Small intestine (tissue), 16 donors: ENCODE measurements at places on chromosomes 13 and 19.

- no peak for DNase-seq
These were observed 1380.4 kb downstream of the SLITRK1 start for GRCh38 chr13:82501834-82502233.

GRCh38 chr19:35991731-35992450 lies 3.1 kb upstream of the SDHAF1 start:
- DNase-seq, result no peak

DNA sequence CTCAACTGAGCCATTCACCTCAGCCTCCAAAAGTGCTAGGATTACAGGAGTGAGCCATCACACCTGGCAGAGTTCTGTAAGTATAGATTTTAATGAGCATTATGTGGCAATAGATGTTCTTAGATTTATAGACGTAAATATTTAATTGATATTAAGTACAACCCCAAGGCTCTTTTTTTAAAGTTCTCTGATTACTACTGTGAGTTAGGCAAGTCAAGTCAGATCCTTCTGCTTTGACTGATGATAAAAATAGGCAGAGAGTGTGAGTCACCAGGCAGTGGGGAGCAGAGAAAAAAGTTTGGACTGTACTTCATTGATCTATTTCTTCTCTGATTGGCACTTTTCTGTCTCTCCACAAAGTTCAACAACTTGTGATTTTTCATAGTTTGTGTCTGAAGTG lies 1379.9 kb downstream of the UQCRFS1 start:
- no peak for DNase-seq

- no peak for DNase-seq
These were observed 277.7 kb upstream of the ZNF507 start for GRCh38 chr19:32067685-32068084.

DNA sequence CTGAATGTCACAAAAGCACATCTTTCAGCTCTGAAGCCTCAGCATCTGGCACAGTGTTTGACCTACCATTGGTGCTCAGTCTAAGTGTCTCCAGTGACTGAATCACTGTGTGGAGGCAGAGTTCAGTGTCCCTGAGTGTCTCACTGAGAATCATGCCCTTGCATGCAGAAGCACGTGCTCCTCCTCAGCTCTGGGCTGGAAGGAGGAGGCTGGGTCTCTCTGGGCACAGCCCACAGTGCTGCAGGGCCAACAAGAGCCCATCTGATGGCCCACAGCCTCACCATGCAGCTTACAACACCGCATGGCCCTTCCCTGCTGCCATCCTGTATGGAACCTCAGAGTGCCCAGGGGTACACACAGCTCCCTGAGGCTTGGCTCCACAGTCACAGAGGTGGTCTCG lies 86.1 kb downstream of the TEX26 start:
- DNase-seq, result no peak

- DNase-seq, result no peak
These were observed 6.2 kb downstream of the MIER2 start for GRCh38 chr19:338421-338820.

- DNase-seq, result no peak
These were observed 439.1 kb upstream of the ZNF507 start for GRCh38 chr19:31906111-31906871.

GRCh38 chr19:13744174-13744573 lies 20.1 kb upstream of the MRI1 start:
- DNase-seq, result no peak
